NCI-H2081 treated with DMSO at 0.1 percent for 48 hours (cell line): ENCODE measurements at places on chromosomes 11 and 22.

DNA sequence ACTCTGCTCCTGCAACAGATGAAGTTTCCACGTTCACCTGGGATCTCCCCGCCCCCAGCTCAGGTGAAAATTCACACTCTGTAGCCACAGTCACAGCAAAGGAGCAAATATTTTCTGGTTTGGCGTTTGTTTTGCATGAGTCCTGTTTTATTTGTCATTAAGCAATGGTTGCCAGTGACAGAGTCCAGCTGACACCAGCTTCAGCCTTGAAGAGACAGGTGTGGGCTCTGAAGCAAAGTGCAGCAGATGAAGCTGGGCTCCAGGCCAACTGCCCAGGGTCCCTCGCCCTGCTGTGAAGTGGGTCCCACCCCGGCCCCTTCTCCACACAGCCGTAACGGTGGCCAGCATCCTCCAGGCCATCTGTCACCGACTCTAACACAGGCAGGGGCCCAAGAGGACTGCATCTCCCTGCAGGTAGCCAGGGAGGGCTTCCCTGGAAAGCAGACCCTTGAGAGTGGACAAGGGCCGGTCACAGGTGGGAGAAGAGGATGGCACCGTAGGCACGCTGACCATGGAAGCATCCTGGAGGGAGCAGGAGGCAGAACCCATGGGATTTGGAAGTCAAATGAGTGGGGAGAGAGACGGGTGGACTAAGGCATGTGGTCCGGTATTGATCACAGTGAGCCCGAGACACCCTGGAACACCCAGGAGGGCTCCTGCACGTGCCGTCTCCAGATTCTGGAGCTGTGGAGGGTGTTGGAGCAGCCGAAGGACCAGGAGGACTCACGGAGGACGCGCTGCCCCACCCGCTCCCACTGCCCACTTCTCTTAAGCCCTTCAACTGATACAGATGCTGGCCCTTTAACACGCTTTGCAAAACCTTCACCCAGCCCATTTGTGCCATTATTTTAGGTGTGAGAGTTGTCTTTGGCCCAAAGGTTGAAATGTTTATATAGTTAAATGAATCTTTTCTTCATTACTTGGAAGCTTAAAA lies 294.5 kb downstream of the BRD1 start:
- DNase-seq: no peak

DNA sequence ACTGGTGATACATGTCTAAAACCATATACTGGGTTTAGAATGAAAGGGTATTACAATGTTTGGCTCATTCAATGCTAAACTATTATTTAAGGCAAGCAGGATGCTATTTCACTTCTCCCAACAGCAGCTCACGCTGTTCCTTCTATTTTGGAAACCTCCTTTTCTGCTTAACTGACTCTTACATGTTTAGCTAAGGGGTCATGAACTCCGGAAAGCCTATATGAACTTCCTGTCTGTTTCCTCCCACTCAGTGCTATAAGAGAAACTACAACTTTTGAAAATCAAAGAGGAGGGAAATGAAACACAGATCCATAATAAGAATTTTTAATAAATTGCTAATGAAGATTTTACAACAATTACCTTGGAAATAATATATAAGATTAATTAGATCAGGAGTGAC lies 30.9 kb downstream of the SLC36A4 start:
- no peak for DNase-seq

DNA sequence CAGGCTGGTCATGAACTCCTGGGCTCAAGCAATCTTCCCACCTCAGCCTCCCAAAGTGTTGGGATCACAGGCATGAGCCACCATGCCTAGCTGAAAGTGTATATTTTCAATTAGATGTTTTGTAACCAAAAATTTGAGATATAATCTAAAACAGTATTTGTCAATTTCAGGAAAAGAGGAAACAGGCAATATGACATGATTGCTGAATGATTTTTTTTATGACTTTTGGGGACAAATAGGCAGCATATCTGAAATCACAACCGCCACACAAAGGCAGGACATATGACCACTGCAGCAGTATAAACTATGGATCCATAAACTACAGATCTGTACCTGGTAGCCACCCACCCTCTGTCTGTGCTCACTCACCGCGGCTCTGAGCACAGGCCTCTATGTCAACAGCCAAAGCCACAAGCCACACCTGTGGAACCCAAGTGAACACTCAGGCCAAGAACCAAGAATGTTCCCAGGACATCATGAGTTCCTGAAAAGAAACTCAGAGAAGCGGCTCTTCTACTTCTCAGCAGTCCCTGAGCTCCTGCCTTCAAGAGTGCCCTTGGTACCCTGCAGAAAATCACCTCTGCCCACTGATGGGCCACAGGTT lies 22.5 kb downstream of the PISD start:
- DNase-seq: no peak

- DNase-seq: no peak
Measured at GRCh38 chr22:47022075-47022473, 259.6 kb downstream of the TBC1D22A start.

DNA sequence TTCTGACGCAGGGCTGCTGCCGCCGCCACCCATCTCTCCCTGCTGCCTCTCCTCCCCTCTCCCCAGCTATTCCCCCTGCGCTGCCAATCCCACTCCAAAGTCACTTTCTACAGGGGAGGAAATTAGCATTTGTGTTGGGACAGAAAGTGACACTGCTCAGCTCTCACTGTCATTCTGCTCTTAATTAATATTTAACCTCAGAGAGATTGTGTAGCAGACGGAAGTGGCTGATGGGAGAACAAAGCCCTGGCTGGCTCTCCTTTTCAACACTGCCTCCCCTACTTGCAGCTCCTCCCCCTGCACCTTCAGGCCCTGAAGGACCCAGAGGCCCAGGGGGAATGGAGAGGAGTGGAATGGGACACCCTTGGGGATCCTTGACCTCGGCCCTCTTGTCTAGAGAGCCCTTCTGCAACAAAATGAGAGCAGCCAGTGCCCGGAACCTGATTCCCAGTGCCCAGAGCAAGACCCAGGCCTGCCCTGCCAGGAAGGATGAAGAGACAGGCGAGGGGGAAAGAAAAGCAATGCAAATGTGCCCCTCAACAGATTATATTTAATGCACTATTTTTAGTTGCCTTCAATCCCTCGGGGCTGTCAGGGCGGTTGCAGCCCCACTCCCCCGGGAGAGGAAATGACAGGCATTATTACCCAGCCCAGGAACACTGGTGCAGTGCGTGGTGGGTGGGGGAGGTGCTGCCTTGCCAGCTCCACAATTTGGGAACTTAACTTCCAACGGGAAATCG lies 14.6 kb upstream of the NRGN start:
- DNase-seq: no peak
